Pancreas (tissue), 10 donors: ENCODE measurements at places on chromosomes 11 and 22. TPM values are rescaled to one million over a fixed set of nuclear protein-coding genes. Genes with fewer than 3 reads are reported as not detected.

GRCh38 chr11:108635106-108635505, 29.8 kb upstream of the DDX10 start:
- DNase-seq, result no peak

GRCh38 chr11:118010738-118011461, 24.7 kb downstream of the IL10RA start:
- DNase-seq, result no peak

DNA sequence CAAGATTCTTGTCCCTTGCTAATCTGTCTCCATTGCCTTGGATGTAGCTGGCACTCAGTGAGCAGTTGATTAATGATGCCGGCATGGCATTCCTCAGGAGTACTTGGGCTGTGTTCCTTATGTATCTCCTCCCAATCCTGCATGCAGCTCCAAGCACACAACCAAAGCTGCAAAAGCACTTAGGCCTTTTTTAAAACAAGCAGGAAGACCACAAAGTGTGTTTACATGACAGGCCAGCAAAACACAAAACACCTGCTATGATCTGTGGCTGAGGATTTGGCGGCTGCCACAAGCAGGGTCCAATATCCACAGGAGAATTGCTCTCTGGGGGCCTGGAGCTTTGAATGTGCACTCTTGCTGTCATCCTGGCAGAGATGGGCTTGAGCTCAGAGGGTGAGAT, 8.9 kb downstream of the ABTB2 start:
- DNase-seq, result no peak

GRCh38 chr11:46357483-46357936, 10.2 kb downstream of the DGKZ start:
- peak; percentile 93 for DNase-seq

DNA sequence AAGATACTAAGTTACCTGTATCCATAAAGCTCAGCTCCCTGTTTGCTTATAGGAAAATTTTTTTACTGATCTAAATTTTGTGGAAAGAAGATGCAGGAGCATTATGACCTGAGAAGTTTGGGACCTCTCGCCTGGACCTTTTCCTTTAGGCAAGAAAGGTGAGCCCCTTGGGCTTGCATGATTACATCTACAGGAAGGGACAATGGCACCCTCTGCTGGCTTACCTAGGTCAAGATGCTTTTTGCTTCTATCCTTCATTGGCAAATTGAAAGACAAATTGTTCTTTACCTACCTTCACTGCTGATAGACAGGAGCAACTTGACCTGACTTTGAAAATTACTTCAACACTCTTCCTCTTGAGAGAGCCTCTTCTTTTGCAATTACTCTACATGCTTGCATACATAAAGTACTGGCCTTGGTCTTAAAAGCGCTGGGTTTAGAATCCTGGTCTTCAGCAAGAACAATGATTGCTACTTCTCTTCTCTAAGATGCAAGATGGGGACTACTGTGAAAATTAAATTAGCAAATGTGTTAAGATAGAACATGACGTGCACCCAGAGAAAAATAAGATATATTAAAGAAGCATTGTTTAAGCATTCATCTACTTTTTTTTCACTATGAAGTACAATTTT, 147.2 kb downstream of the TRPC6 start:
- DNase-seq, result no peak

- DNase-seq, result no peak
Observed at GRCh38 chr11:130514316-130514715, 65.9 kb downstream of the ADAMTS15 start.

DNA sequence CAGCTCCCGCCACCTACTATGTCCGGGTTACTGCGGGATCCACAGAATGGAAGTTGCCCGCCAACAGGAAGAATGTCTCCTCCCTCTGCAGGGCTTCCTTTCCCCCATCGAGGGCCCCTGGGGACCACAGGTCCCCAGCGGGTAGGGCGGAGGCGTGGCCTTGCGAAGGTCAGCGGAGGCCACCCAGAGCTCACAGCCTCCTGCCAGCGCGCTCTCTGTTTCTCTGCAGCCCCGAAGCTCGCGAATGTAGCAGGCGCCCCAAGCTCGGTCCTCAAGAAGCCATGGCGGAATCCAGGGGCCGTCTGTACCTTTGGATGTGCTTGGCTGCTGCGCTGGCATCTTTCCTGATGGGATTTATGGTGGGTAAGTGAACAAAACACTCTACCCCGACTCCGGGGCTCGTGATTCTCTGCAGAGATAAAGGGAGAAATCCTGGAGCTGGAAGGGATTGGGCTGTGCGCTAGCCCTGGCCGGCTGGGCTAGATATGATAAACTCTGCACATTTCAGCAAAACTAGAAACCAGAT, at the start of gene NAALAD2:
NAALAD2 (plus strand) TSS at position 186 of the 526 bp plus-strand sequence; CDS start at position 282, 96 bp downstream.
- peak; percentile 53 for DNase-seq

DNA sequence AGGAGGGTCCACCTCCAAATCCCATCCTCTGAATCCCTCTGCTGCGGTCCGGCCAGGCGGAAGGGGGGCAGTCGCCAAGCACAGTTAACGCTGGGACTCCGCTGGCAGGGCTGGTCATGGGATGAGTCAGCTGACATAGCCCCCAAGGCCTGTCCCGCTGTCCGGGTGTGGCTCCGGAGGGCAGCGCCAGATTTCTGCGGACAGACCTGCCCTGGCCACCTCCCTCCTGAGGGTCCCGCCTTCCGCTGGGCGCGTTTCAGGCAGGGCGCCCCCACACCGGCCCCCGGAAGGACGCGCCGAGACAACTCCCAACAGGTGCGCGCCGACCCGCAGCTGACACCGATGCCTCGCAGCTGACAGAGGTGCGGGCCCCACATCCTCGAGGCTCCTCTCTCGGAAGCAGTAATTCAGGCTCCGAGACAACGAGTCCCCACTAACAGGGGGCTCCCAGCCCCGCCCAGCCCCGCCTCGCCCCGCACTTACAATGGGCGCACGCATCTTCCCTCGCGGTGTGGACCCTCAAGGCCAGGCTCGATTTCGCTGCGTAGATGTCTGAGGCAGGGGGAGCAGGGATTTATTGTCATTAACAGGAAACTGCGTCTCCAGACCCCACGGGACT, 607 bp downstream of the PLAAT3 start:
- peak; percentile 56 for DNase-seq

DNA sequence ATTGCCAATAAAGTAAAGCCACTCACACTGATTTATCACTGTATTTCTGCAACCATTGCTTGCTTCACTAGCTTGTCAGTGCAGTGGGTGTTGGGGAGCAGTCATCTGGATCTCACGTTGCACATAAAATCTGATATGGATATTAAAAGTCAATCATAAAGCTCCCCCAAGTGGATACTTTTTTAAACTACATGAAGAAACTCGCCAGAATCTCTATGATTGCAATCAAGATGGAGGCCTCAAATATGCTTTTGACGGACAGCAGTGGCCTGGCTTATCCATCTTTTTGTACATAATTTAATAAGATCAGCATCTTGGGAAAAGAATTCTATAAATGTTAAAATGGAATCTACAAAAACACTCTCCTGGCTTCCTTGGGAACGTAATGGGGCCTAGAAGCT, 137.7 kb downstream of the WT1 start:
- DNase-seq, result no peak

DNA sequence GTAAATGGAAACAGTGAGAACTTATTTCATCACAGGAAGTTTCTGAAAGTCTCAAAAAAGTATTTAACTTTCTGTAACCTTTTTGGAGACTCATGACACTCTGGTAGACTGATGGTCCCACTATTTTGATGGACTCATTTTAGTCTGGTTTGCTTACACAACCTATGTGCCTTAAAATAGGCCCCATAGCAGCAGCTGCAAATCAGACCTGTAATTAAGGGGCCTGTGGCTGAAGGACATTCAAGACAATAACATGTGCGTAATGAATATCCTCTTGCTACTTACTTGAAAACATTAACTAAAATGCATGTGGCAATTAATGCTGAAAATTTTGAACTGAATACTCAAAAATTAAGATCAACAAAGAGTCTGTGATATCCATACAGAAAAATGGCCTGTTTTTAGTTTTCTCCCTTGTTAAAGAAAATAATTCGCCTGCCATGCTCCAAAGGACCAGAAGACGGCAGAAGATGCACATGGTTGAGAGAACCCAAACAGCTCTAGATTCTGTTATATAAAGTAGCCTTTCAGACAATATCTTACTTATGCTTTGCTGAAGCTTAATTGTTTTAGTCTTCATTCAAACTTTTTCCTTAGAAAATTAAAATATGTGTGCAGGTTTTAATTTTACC, 568.5 kb downstream of the KCNA4 start:
- DNase-seq, result no peak

Gene MFNG
- 2.5 TPM for total RNA-seq

Gene OR4C15
- total RNA-seq, result not detected

Gene NXPE2
- total RNA-seq, result not detected

Gene ROBO4
- total RNA-seq, result 3.3 TPM

Gene OR4D5
- 1.2 TPM for total RNA-seq

Gene PHRF1
- 17.2 TPM for total RNA-seq

Gene GAB4
- not detected for total RNA-seq

Gene CYP2D6
- total RNA-seq, result 1.5 TPM
